Right atrium auricular region (tissue), 2 donors: ENCODE measurements at places on chromosomes 1 and 21. TPM values are rescaled to one million over a fixed set of nuclear protein-coding genes. Genes with fewer than 3 reads are reported as not detected.
A peak's percentile ranks its signal among the peaks of the same experiment; 100 is the strongest.

DNA sequence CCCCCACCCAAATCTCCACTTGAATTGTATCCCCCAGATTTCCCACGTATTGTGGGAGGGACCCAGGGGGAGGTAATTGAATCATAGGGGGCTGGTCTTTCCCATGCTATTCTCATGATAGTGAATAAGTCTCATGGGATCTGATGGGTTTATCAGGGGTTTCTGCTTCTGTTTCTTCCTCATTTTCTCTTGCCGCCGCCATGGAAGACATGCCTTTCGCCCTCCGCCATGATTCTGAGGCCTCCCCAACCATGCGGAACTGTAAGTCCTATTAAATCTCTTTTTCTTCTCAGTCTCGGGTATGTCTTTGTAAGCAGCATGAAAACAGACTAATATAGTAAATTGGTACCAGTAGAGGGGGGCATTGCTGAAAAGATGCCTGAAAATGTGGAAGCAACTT, 33.4 kb upstream of the ZNF496 start:
- no peak for DNase-seq
- H3K4me1 ChIP-seq, result no peaks in the 10 kb centered on the region
- no peaks in the 10 kb centered on the region for H3K36me3 ChIP-seq
- no peak overlapping the region for H3K4me3 ChIP-seq
- H3K27ac ChIP-seq, result no peak overlapping the region

The LRRC52 gene
- not detected for total RNA-seq

GRCh38 chr1:89670163-89670562, 37.2 kb downstream of the LRRC8C start:
- no peaks in the 10 kb centered on the region for H3K27me3 ChIP-seq
- H3K4me3 ChIP-seq, result no peak overlapping the region
- no peaks in the 10 kb centered on the region for H3K36me3 ChIP-seq
- DNase-seq, result no peak
- H3K4me1 ChIP-seq, result no peaks in the 10 kb centered on the region

- peaks cover 55% of the 10 kb centered on the region for H3K4me1 ChIP-seq
- no peak for DNase-seq
- H3K27ac ChIP-seq, result peak overlapping the region; percentile 65
- H3K4me3 ChIP-seq, result no peak overlapping the region
Observed at GRCh38 chr1:27132624-27133023, 22.3 kb downstream of the SLC9A1 start.

DNA sequence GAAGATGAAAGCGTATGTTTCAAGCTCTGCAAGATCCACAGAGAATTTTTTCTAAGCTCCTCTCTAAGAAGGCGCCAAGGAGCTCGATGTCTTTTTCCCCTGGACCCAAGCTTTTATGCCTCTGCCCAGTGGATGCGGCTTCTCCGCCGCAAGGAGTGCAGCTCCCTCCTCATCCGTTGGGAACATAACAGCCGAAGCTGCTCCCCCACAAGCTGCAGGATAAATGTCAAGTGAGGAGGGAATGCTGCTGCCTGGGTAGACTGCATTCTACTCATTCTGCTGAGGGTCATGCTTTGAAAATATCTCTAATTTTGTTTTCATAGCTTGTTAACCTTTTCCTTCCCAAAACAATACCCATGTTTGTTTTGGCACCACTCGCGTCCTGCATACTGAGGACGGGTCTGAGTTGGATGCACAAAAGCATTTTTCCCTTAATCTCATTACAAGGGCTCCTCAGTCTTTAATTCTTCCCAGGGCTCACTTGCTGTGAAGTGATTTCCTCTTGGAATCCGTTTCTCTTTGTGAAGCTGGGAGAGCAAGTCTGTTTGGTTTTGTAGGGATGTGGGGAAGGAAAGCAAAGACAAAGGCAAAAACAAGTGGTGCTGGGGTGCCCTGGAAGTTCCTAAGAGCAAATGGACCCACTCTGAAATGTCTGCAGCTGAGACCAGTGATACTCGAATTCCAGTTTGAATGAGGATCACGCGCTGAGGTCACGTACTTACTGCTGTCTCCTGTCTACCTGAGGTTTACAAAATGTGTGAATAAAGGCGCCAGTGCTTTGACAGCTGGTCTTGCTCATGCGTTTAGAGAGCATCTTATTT, 134.0 kb upstream of the IRF2BP2 start:
- H3K27me3 ChIP-seq, result no peaks in the 10 kb centered on the region
- H3K4me1 ChIP-seq, result peaks cover 13% of the 10 kb centered on the region
- H3K4me3 ChIP-seq, result peak overlapping the region; percentile 15
- peak overlapping the region; percentile 31 for H3K27ac ChIP-seq
- H3K36me3 ChIP-seq, result no peaks in the 10 kb centered on the region

DNA sequence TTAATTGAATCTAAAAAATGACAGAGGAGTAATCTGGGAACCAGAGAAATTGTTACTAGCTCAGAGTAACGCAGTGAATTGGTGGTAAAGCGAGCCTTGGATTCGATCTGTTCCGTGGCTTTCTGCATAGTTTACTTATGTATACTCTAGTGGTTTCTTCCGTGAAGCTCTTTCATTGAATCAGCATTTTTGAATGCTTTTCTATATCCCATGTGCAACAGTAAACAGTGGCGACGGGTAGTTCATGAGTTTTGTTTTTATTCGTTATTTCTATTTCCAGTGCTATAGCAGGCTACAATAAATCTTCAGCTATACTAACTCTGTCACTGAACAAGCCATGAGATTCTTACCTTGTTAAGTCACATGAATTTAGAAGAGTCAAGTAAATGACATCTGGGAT, 14.5 kb upstream of the MAP3K7CL start:
- no peak overlapping the region for H3K27ac ChIP-seq
- H3K36me3 ChIP-seq, result no peaks in the 10 kb centered on the region
- H3K4me3 ChIP-seq, result no peak overlapping the region
- no peaks in the 10 kb centered on the region for H3K27me3 ChIP-seq
- no peak for DNase-seq
- no peaks in the 10 kb centered on the region for H3K4me1 ChIP-seq

DNA sequence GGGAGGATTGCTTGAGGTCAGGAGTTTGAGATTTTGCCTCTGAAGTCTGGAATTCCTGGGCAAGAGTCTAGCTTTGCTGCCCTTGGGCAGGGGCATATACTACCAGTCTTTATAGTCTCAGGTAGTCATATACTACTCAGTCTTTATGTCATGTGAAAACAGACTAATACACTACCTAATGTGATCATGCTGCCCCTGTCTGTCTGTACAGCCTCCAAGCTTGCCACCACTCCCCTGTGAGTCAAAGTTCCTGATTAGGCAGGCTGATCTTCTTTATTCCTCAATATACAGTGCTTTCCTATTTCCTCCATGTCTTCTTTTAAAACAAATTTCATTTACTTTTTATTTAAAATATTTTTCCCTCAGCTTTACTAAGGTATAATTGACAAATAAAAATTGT, 105.3 kb upstream of the BEND5 start:
- no peak overlapping the region for H3K4me3 ChIP-seq
- H3K27me3 ChIP-seq, result no peaks in the 10 kb centered on the region
- no peak overlapping the region for H3K27ac ChIP-seq

- no peaks in the 10 kb centered on the region for H3K4me1 ChIP-seq
- no peak overlapping the region for H3K4me3 ChIP-seq
- no peak overlapping the region for H3K27ac ChIP-seq
Observed at GRCh38 chr1:180597520-180597919, 34.3 kb upstream of the XPR1 start.

The CD5L gene
- not detected for total RNA-seq
